ENCODE measurements at places on chromosomes 12 and 14.

GRCh38 chr14:72941286-72941985 is 15.2 kb downstream of the DCAF4 start:
- no peak for DNase-seq

DNA sequence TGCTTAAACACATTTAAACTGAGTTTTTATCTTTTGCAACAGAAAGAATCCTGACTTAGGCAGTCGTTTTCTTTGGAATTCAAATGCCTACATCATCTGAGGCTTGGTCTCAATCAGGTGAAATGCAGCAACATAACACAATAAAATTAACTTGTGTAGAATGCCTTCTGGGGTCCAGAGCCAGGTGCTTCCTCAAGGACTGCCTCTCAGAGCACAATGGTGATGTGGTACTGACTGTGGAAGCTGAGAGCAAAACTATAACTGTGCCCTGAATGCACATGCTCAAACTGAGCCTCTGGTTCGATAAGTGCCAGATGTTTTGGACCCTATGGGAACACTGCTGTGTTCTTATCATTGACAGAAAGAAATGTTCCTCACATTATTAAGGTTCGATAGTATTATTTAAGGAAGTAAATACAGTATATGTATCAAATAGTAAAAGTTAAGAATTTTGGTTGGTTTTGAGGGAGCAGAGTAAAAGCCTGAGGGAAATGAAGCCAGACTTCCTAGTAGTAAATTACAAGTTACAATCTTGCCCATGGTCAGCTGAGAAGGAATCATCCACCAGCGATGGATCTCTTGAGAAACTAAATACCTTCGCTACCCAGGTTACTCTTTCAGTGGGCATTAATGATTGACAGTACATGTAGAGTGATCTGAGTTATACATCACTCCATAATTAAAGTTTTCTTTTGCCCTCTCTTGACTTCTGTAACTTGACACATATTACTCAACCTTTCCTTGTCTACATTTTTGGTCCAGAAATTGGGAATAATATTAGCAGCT is 122.9 kb upstream of the ATP2B1 start:
- no peak for DNase-seq

DNA sequence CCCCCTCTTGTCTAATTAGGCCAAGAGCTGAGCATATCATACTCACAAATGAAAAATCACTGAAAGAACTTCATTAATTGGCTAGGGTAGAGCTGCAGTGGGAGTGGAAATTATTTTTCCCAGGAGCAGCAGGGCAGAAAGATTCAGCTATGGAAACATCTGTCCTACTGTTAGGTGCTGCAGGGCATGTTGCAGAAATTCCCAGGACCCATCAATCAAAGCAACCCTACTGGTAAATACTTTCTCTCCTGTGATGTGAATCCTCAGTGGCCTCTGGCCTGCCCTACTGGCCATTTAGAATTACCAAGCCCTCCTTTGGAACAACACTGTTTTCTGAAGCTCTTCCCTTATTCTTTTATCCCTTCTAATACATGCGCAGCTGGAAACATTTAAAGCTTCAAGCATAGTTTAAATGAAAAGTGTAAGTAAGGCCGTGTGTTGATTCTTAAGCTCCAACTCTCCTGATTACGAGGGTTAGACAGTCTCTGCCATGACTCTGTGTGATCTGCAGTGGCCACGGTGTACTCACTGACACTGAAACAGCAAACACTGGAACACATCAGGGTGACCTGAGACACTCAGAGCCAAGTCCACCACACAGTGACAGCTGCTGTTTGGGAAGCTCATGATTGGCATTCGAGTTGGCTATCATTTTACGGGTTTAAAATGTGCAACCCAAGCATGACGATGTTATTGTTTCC is 62.6 kb upstream of the TMCC3 start:
- DNase-seq, result no peak

DNA sequence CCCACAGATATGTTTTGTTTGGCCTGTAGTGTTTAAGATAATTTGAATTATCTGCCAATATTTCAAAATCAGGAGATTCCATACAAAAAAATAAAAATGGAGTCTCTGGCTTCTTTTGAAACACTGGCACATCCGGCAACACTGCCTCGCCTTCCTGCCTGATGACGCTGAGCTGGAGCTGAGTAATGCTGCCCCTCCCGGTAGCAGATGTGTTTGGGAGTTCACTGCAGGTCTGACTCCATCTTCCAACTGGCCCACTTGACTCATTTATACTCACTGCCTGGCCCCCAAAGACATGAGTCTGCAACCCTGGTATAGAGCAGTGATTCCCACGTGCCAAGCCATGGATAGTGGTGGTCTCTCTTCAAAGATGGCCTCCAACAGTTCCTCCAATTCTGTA is 7.4 kb downstream of the CIT start:
- DNase-seq, result no peak

- no peak for DNase-seq
Measured at GRCh38 chr12:49932533-49933130, 17.9 kb upstream of the AQP2 start.

DNA sequence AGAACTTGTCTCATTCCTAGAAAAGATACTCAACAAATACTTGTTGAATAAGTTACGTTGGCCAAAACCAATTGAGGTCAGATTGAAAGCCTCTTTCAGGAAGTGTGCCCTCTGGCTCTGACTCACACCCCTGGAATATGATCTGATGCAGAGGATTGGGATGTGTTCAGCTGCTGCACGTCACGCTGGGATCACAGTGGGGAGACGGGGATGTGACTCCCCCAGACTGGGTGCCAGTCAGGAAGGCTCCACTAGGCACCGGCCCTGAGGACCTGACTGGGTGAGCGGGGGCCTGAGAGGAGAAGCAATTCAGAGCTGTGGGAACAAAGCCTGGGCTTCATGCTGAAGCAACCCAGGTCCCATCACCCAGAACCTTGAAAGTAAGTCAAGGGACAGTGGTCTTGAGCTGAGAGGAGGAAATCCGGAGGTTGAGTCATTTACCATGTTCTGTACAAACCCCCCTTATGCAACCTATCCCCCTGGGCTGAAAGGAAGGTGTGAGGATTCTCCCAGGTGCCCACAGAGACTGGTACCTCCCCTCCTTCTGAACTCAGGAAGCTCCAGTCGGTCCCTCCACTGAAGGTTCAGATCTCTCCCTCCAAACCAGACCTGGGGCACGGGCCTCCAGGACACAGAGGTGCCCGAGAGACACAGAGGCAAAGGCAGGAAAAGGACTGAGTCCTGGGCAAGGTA is 3.9 kb downstream of the CEBPE start:
- no peak for DNase-seq

- DNase-seq, result no peak
Measured at GRCh38 chr12:54975272-54975671, 9.3 kb downstream of the TESPA1 start.

DNA sequence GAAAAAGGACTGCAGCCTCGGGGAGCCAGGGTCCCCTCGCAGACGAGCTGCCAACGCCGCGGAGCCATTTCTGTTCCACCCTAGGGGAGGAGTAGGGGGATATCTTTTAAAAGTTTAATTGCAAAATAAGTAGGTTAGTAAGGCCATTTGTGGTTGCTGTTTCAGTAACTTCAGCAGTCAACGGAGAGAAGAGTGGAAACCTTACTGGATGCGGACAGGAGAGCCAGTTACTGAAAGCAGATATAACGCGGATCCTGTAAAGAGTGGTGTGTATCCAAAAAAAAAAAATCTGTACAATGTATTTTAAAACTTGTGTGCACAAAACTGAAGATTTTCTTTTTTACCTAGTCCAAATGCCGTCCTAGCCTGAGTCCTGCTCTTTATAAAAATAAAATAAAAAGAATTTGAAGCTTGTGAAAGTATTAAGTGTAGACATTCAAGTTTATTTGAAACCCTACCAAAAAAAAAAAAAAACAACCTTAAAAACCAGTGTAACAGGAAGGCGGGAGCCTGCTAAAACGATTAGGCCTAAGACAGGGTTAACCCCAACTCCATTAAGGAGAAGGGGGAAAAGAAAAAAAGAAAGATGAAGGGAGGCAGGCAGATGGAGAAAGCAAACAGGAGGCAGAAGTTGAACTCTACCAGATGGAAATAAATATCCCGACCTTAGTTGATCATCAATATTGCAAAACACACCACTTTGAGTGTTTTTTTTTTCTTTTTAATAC is 1.0 kb upstream of the BTG1 start:
- no peak for DNase-seq

GRCh38 chr14:104546591-104547309 is 32.8 kb upstream of the C14orf180 start:
- no peak for DNase-seq

- DNase-seq, result no peak
Measured at GRCh38 chr12:98863167-98863566, 218.1 kb downstream of the APAF1 start.

GRCh38 chr14:103568952-103569351 is 6.2 kb downstream of the COA8 start:
- DNase-seq, result no peak

GRCh38 chr14:70887207-70887681 is 20.0 kb upstream of the PCNX1 start:
- DNase-seq, result no peak

- no peak for DNase-seq
Measured at GRCh38 chr14:94239406-94239805, 53.7 kb downstream of the SERPINA10 start.

- no peak for DNase-seq
Measured at GRCh38 chr12:3381059-3382047, 109.7 kb upstream of the PRMT8 start.

DNA sequence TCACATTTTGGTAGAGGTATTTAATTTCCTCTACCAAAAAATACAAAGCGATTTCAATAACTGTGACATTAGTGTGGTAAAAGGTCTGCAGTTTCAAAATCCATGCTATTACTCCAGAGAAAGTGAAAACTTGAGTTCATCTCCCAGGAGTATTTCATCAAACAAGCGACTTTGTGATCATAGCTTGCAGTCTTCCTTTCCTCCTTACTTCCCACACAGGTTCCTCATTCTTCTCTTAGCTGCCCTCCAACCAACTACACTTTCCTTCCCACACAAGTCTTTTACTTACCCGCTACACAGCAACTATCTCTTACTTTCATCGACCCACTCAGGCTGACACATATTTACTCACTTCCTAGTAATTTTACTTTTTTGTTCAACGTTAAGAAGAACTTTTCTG is 413.4 kb upstream of the USP15 start:
- DNase-seq, result no peak

DNA sequence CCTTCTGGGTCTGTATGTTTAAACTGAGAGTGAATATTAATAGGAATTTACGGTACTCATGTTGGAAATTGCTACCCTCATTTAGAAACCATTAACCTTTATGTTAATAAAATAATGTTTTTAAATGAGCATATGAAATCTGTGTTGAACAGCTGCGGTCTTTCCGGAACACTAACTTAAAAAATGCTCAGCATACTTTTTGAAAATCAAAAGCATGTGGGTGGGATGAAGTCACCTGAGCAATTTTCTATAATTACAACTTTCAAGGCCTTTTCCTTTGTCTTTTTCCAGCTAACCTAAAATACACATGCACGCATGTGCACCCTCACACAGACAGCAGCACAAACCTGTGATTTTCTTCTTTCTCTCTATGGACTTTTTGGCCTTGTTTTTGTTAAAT is 39.8 kb downstream of the BORCS5 start:
- DNase-seq, result no peak
